ENCODE measurements at places on chromosomes 1 and 21. TPM values are rescaled to one million over a fixed set of nuclear protein-coding genes. Genes with fewer than 3 reads are reported as not detected.
A peak's percentile ranks its signal among the peaks of the same experiment; 100 is the strongest.

- DNase-seq = no peak
These were observed 63.2 kb downstream of the SRSF11 start for GRCh38 chr1:70284366-70284765.

DNA sequence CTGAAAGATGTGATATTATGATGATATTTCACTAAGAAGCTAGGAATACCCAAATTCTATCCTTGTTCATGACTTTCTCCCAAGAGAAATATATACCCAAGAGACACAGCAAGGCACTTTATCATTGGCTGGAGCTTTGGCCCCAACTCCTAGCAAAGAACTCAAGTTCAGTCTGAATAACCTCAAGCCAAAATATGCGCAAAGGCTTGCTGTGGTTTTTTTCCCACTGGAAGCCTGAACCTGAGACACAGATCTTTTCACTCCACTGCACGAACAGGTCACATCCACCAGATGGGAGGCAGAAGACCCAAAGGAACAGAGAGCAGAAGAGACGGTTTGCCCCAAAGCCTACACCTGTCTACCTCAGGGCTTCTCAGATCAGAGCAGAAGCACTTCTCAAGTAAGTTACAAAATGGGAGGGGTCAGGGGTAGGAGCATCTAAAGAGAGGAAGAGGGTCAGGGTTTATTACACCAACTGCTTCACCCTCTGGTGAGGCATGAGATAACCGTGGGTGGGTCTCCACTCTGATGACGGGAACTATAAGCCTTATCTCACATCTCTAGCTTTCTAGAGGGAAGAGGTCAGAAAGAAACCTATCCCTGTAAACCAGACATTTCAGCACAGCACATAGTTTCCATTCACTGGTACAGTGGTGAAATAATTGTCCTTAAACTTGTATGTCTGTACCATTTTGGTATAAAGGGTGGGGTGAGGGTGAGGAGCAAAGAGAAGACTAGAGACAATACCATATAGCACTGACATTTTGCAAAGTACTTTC is 17.1 kb upstream of the CDC42BPA start:
- DNase-seq = no peak

- DNase-seq = no peak
These were observed 257.2 kb upstream of the SPAG17 start for GRCh38 chr1:118442214-118442613.

The OPRD1 gene
- polyA plus RNA-seq = not detected

The MIXL1 gene
- 0.59 TPM for polyA plus RNA-seq

- no peak for DNase-seq
These were observed 873 bp upstream of the PI4KB start for GRCh38 chr1:151327903-151328674.

DNA sequence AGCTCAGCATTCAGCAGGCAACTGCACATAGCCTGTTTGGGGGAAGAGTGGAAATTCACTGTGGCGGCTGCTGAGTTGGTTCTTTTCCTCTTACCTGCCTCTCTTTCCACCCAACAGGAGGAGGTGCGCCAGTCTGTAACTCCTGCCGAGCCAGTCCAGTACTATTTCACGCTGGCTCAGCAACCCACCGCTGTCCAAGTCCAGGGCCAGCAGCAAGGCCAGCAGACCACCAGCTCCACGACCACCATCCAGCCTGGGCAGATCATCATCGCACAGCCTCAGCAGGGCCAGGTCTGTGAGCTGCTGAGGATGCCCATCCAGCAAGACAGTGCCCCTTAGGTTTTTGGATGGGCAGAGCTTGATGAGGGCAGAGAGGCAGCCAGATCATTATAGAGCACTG is 25.6 kb upstream of the KCNQ4 start:
- DNase-seq = no peak

GRCh38 chr1:96979304-96980268 is 258.0 kb downstream of the PTBP2 start:
- peak; percentile 31 for DNase-seq

The PRRX1 gene
- polyA plus RNA-seq = 216 TPM

DNA sequence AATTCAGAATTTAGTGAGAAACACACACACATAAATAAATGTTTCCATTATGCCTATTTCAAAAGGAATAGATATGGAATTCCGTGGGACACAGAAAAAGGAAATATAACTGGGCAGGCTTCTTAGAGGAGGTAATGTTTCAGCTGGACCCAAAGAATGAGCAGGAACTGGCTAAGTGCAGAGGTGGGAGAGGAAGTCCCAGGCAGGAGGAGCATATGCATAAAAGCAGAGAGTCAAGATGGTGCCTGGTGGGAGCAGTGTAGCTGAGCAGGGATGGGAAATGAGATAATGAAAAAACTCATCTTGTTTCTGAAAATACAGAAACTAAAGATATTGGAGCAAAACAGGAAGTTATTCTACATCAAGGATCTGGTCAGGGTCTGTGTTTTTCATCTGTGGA is 115.2 kb upstream of the MAGI3 start:
- DNase-seq = no peak

The OR14K1 gene
- not detected for polyA plus RNA-seq

DNA sequence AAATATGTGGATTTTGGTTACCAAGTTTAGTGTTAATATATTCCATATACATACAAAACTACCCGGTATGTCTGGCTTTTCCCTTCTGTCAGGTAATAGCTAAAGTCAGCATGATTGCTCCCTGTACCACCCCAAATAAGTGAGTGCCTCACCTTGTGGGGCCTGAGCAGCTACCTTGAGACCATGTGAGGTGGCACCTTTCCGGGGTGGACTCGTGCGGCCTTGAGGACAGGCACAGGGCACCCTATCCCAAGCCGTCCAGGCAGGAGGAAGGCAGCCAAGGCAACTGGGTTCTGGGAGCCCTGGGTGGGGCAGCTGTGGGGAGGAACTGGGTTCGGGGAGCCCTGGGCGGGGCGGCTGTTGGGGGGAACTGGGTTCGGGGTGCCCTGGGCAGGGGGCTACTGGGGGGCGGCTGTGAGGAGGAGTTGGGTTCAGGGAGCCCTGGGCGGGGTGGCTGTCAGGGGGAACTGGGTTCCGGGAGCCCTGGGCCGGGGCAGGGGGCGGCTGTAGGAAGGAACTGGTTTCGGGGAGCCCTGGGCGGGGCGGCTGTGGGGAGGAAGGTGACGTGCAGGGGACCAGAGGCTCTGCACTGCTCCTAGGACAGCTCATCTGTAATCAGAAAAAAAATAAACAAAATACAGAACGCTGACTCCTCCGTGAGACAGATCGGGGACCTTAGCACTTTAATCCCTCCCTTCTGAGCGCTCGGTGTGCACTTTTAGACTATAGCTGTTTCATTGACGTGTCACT is 63.3 kb downstream of the POFUT2 start:
- DNase-seq = no peak

The CYP4X1 gene
- polyA plus RNA-seq = 4.6 TPM

GRCh38 chr1:167711797-167712196 is 10.0 kb upstream of the MPZL1 start:
- no peak for DNase-seq

- no peak for DNase-seq
These were observed 11.7 kb downstream of the EIF2D start for GRCh38 chr1:206600527-206600926.

GRCh38 chr1:168243636-168244212 is 17.9 kb downstream of the SFT2D2 start:
- no peak for DNase-seq

DNA sequence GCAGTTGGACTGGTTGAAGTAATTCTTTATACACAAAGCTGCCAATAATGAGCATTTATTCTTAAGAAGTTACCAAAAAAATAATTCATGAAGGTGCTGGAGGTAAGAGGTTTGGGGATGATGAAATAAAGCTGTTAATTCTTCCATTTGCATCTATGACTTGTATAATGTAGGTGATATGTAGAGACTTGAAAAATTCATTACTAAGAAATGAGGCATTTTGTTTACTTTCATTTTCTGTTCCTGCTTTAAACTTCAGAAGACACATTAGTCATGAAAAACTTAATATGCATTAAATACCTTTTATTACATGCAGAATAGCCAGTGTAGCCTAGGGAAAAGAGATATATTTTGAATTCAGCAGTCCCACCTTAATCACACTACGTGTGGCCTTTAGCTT is 214.2 kb downstream of the SLC44A5 start:
- no peak for DNase-seq
